ENCODE measurements at places on chromosomes 6 and 20.

DNA sequence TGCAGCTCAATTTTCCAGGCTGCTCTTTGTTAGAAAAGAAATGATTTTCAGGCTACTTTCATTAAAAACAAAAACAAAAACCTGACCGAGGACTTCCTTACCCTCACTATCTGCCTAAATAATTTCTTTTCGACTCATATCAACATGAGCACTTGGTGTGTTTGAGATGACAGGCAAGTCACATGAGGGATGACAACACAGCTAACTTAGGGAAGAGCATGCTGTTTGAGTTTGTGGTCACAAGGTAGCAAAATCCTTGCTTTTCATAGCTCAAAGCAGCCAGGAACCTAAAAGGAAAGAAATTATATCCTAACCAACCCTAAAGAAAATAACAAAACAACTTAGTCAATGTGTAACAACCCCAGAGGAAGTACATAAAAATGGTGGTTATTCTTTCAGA lies 459.5 kb downstream of the KIF16B start:
- no peak for DNase-seq

DNA sequence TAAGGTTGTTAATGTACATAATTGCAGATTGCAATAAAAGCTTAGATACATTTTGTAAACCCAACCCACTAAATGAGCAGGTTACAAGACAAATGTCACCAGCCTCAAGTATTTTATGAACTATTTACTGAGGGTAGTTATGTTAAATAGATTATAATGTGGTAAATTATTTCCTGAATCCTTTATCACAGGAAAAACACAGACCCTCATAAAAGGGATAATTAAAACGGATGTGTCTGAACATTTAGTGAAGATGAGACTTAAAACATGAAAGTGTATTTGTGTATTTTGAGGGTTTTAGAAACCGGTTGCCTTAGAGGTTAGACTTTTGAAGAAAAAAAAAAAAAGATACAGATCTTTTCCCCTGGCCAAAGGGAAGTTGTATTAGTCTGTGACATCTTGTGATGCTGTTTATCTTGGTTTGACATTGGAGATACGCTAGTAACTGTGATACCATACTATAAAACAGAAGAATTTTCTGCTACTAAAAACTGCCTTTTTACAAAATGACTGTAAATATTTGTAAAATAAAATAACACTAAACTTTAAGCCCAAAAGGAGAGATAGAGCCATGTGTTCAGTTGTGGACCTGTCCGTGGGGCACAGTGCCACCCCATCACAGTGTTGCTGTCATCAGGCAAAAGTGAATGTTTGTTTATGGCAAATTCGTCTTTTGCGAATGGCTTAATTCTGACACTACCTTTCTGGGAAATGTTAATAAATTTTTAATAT lies 9.7 kb downstream of the DYNLT1 start:
- no peak for DNase-seq

DNA sequence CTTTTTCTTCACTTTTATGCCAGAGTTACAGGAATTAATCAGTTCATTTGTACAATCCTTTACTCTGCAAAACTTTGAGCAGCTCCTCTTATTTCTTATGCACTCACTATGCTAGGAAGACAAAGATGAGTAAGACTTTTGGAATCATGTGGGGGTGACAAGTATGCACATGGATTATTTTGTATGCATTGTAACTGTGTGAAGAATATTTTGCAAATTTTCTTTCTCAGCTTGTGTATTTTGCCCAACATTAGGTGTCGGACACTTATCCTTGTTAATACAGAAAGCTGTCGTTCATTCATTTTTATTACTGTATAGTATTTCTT lies 88.6 kb downstream of the PPP1R14C start:
- DNase-seq: no peak

DNA sequence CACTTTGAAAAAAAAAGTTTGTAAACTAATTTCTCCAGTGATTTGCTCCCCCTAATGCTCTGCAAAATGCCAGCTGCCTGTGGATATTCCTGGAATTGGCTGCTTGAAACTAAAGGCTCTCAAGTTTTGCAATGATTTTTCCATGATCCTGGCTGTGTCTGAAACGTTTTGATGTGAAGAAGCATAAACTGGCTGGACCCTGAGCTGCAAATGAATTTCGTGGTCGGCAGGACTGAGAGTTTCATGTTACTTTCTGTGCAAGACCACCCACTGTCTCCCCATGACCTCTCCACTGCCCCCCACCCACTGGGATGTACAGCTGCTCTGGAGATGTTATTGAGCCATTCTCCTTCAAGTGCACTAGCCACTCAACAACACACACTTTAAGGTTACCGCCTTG lies 171.3 kb upstream of the SSTR4 start:
- no peak for DNase-seq

DNA sequence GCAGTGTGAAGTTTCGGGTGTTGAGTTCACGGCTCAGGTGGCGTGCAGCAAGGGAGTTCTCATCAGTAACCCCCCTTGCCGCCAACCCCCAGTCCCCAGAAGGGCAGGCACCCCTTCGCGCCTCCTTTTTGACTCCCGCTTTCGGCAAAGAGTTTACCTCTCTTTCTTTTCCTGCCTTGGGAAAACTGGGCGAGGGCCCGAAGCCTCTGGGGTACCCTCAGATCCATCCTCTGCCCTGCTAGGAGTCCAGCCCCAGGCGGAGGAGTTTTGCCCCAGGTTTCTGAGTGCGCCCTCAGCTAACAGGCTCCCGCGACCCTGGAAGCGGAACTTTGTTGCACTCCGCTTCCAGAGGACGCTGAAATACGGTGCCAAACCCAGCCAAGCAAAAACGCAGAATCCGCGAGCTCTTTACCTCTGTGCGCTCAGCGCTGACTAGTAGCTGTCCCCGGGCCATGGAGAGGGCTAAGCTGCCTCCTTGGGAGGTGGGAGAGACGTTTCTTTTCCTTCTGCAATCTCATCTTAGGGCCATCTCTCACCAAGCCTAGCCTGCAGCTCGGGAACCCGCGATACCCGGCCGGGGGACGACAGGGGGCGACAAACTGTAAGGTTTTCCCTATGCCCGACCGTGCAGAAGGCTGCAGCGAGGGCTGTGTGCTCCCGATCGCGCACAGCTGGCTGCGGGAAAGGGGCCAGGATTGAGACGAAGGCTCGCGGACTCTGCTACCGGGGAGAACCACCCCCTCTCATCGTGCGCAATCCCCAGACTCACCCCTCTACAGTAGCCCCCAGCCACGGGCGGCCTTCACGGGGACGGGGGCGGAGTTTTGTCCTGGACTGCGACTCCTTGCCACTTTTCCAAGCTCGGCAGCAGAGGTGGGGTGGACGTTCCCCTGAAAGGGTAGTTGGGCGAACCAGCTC lies 2.7 kb upstream of the PAX1 start:
- DNase-seq: peak; percentile 44
